EH (cell line): ENCODE measurements at places on chromosomes 4 and X.

GRCh38 chrX:51866210-51866609, 27.2 kb upstream of the MAGED1 start:
- peak; percentile 19 for DNase-seq

DNA sequence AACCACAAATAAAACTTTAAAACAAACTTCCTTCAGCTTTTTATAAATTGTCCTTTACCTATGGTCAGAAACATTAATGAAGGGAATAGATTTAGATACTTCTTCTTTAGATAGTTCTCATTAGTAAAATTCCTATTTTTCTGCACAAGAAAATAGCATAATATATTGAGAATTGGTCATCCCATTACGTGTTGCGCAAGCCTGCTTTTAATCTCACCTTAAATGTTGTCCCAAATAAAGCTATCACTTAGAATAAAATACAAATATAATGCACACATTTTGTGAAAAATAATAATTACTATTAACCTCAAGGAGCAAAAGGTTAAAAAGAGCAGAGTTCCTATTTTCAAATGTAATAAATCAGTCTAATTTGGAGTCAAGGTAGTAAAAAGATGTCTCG, 95.2 kb upstream of the TTC29 start:
- DNase-seq: no peak

GRCh38 chr4:108651014-108651791, 804 bp downstream of the OSTC start:
- peak; percentile 77 for DNase-seq

DNA sequence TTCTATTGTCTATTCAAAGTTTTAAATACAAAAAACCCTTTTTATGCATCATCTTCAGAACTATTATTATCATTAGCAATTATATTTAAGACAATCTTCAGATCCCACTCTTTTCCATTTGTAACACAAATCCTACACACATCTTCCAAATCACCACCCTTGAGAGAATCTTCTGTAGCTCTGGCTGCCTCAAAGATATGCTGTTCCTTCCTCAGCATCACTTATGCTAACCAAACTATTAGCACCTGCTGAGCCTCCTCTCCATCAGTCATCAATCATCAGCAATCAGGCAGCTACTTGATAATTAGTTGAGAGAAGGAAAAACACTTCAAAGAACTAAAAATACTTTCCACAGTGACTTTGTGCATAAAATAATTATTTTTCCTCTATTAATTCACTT, 1082.2 kb downstream of the C4orf33 start:
- no peak for DNase-seq

- no peak for DNase-seq
Observed at GRCh38 chrX:95889279-95889678, 795.4 kb upstream of the DIAPH2 start.

DNA sequence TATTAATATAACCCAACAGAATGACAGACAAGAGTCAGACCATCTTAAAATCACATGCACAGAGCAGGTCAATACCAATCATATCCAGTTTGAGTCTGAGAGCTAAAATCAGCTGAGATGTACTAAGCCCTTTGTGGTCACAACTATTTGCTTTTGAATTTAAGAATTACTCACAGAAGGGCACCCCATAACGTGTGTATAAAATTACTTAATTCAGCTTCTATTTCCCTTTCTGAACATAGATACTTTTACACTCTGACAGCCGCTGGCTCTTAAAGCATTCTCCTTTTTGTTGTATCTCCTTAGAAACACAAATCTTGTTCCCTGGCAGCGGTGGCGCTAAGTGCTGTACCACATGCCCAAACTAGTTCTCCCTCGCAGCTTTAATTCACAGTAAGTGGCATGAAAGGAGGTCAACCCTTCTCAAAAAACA, 14.8 kb upstream of the PPARGC1A start:
- no peak for DNase-seq

GRCh38 chrX:151687635-151688034, 7.6 kb upstream of the PRRG3 start:
- DNase-seq: no peak

- DNase-seq: peak; percentile 84
Observed at GRCh38 chr4:168612450-168613135, 115.7 kb downstream of the PALLD start.

GRCh38 chr4:173527103-173527891, 2.7 kb downstream of the HAND2 start:
- peak; percentile 11 for DNase-seq
